ENCODE measurements at places on chromosomes 11 and 22.

- no peaks in the 10 kb centered on the region for H3K36me3 ChIP-seq
- H3K4me3 ChIP-seq = no peak overlapping the region
- H3K27ac ChIP-seq = no peak overlapping the region
Measured at GRCh38 chr22:21858025-21858764, 9.2 kb downstream of the MAPK1 start.

DNA sequence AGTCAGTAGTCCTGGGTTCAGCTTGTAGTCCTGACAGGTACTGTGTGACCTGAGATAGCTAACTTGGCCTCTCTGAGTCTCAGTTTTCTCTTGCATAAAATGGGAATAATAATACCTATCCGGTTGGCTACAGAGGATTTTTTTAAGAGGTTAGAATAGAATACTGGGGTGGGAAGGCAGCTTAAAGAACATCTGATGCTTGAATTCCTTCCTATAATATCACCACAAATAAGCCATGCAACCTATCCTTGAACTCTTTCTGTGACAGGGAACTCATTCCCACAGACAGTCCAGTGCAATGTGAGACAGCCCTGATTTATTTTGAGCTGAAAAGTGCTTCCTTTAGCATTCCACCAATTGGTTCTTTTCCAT lies 110.1 kb downstream of the CCDC81 start:
- DNase-seq = no peak
- no peaks in the 10 kb centered on the region for H3K27me3 ChIP-seq
- H3K27ac ChIP-seq = no peak overlapping the region
- no peaks in the 10 kb centered on the region for H3K4me1 ChIP-seq

DNA sequence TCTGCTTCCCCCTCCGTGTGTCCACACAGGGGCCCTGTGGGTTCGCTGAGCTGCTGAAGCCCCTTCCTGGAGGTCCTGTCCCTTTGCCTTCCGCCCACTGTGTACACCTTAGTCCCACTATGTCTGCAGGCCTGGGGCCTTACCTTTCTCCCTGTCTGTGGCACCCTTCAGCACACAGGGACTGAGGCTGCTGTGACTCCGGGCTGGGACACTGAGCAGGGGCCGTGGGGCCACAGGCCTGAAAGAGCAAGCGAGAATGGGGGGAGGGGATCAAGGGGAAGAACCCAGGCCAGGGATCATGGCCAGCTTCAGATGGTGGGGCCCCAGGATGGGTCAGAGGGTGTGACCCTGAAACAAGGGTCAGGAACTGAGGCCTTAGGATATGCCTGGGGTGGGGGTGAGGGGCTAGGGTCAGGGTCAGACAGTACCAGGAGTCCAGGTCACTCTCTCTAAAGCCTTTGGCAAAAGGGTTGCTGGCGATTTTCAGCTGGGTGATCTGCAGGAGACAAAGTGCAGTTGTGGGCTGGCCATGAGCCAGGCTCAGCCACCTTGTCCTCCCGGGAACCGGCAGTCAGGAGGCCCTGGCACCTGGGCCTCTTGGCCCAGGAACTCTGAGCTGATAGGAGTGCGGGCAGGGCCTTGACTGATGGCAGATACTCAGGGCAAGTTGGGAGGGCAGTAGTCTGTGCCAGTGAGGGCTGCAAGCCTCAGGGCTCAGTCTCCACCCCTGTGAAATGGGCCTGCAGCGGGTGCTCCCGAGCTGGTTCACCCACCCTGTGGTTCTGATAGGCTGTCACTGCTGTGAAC lies 2.6 kb upstream of the NUDT8 start:
- H3K4me3 ChIP-seq = no peak overlapping the region
- no peak overlapping the region for H3K27ac ChIP-seq
- H3K4me1 ChIP-seq = peaks cover 14% of the 10 kb centered on the region
- no peak for DNase-seq

DNA sequence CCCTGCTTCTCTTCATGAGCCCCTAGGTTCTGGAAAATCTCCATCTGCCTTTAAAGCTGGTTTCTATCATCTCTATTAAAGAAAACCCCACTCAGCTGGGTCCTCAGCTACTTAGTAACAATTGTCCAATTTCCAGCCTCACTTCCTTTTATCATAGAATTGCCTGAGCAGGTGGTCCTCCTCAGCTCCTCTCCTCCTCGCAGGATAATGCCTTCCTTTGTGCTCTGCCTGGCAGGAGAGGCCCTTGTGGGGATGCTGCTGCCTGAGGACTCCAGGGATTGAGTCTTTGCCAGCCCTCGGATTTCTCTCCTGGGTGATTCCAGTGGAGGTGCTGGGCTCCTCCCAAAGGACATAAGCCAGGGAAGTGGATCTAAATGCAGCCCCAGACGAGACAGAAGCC lies 448.3 kb downstream of the INSC start:
- H3K4me1 ChIP-seq = no peaks in the 10 kb centered on the region
- H3K27me3 ChIP-seq = no peaks in the 10 kb centered on the region
- no peak overlapping the region for H3K27ac ChIP-seq
- no peak overlapping the region for H3K4me3 ChIP-seq
- DNase-seq = no peak
- no peaks in the 10 kb centered on the region for H3K36me3 ChIP-seq

DNA sequence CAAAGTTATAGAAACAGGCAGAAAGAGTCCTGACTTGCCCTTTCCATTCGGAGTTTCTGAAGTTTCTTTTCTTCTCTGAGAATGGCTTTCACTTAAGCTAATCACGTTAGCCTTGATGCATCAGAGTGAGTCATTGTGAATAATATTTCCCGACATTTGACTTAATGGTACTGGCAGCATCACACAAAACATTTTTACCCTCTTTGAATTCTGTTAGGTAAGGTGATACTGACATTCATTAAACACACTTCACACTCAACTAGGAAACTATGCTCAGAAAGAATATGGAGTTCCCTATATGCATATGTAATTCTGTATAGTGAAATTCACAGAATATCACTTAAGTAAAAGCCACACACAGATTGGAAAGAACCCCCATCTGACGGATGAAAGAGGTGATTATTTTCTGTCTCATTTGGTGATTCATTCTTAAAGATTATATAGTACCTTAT lies 120.8 kb upstream of the ARHGAP20 start:
- H3K4me3 ChIP-seq = no peak overlapping the region
- H3K4me1 ChIP-seq = no peaks in the 10 kb centered on the region
- no peak overlapping the region for H3K27ac ChIP-seq
- no peaks in the 10 kb centered on the region for H3K36me3 ChIP-seq

DNA sequence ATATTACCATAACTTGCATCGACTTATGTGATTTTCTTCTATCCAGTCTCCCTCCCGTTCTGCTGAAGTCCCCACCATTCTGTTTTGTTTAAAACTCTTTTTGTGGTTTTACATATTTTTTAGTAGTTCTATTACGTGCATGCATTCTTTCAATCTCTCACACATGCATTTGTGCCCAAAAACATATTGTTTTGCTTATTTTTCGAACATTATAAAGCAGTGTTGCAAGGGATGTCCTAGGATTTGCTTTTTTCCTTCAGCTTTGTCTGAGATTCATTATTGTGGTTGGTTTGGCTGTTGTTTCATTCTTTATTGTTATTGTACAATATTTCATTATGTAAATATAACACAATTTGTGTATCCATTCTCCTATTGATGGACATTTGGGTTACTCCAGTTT lies 235.7 kb downstream of the DYNC2H1 start:
- H3K27ac ChIP-seq = no peak overlapping the region
- H3K4me3 ChIP-seq = no peak overlapping the region
- DNase-seq = no peak
- no peaks in the 10 kb centered on the region for H3K27me3 ChIP-seq
- no peaks in the 10 kb centered on the region for H3K36me3 ChIP-seq

DNA sequence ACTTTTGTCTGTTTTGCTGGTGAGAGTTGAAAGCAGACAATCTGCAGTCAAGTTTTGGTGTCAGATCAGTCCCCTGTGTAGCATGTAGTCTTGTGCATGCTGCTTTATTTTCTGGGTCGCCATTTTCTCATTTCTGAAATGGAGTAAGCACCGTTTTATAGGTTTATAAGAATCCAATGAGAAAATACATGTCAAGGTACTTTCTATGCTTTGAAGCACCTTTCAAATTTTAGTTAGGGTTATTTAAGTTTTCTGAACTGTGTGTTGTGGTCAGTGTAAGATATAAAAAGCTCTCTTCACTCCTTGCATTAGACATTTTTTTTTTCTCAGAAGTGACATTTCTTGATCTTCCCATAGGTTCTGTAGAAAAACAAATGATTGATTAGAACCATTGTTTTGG lies 283.2 kb downstream of the ETS1 start:
- DNase-seq = no peak
- H3K27me3 ChIP-seq = no peaks in the 10 kb centered on the region
- peaks cover 97% of the 10 kb centered on the region for H3K4me1 ChIP-seq

DNA sequence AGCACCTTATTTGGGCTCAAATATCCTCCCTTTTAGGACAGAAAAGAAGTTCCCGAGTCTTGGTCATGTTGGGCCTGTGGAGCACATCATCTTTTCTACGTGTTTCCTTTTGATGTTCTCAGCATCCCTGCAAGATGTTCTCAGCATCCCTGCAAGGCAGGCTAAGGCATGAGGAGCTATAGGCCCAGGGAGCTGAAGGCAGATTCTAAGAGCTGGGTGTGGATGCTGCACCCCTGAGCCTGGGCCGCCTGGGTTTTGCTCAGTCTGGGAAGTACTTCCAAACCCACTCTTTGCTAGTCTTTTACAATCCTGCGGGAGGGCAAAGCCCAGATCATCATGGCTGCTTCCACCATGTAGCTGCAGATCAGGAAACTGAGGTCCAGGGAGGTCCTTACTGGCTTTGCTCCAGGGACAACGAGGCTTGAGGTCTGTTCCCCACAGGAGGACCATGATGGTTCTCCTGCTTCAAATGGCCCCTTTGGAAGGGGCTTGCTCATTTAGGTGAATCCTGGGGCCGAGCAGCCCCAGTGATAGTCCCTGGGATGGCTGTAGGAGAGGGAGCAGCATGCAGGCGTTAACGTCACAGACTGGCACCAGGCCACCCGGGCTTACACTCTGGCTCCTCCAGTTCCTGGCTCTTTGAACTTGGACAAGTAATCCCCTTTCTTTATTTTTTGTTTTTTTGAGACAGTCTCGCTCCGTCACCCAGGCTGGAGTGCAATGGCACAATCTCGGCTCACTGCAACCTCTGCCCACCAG lies 10.6 kb downstream of the LRRC75B start:
- H3K27me3 ChIP-seq = no peaks in the 10 kb centered on the region
- H3K4me1 ChIP-seq = no peaks in the 10 kb centered on the region
- no peak for DNase-seq

- H3K27ac ChIP-seq = no peak overlapping the region
- H3K27me3 ChIP-seq = no peaks in the 10 kb centered on the region
- H3K4me3 ChIP-seq = no peak overlapping the region
- no peak for DNase-seq
- H3K36me3 ChIP-seq = no peaks in the 10 kb centered on the region
- no peaks in the 10 kb centered on the region for H3K4me1 ChIP-seq
Measured at GRCh38 chr11:34216706-34217105, 111.3 kb downstream of the NAT10 start.

DNA sequence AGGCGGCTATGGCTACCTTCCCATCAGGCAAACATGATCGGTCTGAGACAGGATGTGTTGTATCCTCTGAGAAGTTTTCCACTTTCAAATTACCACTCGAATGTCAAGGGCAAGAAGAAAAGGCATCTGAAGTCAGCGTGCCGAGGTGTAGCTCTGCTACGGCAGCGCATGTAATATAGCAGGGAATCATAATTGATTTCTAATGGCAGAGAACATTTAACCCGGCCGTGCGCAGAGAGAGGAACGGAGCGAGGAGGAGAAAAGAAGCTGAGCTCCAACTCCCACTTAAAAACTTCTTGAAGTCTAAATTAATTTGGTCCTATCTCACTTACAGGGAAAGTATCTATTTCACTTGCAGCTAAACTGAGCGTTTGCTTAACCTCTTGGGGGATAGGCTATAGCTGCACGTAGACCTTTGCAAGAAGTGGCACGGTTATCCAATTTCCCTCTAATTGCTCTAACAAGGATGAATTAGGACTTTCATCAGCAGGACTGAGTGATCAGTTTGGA lies 137.3 kb upstream of the KIRREL3 start:
- no peaks in the 10 kb centered on the region for H3K36me3 ChIP-seq
- H3K27me3 ChIP-seq = no peaks in the 10 kb centered on the region
- no peak for DNase-seq

GRCh38 chr11:45880772-45881570 lies 4.5 kb upstream of the MAPK8IP1 start:
- H3K27ac ChIP-seq = no peak overlapping the region
- H3K4me3 ChIP-seq = no peak overlapping the region
- H3K27me3 ChIP-seq = no peaks in the 10 kb centered on the region
- no peak for DNase-seq

GRCh38 chr11:126440276-126440675 lies 84.8 kb downstream of the ST3GAL4 start:
- H3K4me3 ChIP-seq = no peak overlapping the region
- H3K36me3 ChIP-seq = no peaks in the 10 kb centered on the region
- no peaks in the 10 kb centered on the region for H3K27me3 ChIP-seq
- no peak for DNase-seq
- peaks cover 3% of the 10 kb centered on the region for H3K4me1 ChIP-seq
- no peak overlapping the region for H3K27ac ChIP-seq

DNA sequence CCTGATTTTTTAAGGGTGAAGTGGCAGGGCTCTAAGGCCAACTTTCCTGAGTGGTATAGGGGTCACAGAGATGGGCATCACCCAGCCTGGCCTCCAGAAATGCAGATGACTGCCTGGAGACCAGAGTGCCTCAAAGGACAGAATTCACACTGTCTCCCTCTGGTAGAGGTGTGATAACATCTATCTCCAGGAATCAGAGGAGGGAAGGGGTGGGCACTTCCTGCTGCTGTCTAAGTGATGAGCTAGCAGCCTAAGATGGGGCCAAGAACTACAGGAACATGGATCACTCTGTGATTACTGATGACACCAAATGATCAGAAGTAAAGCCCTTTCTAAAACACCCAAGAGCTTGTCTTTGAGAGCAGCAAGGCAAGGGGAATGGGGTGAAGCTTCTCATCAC lies 61.9 kb downstream of the C11orf58 start:
- H3K4me1 ChIP-seq = peaks cover 16% of the 10 kb centered on the region
- DNase-seq = no peak
- H3K27me3 ChIP-seq = no peaks in the 10 kb centered on the region
- H3K36me3 ChIP-seq = no peaks in the 10 kb centered on the region

GRCh38 chr22:49464037-49464436 lies 363.6 kb downstream of the BRD1 start:
- no peaks in the 10 kb centered on the region for H3K27me3 ChIP-seq
- DNase-seq = no peak
- H3K27ac ChIP-seq = no peak overlapping the region
- H3K4me1 ChIP-seq = no peaks in the 10 kb centered on the region
- no peak overlapping the region for H3K4me3 ChIP-seq

DNA sequence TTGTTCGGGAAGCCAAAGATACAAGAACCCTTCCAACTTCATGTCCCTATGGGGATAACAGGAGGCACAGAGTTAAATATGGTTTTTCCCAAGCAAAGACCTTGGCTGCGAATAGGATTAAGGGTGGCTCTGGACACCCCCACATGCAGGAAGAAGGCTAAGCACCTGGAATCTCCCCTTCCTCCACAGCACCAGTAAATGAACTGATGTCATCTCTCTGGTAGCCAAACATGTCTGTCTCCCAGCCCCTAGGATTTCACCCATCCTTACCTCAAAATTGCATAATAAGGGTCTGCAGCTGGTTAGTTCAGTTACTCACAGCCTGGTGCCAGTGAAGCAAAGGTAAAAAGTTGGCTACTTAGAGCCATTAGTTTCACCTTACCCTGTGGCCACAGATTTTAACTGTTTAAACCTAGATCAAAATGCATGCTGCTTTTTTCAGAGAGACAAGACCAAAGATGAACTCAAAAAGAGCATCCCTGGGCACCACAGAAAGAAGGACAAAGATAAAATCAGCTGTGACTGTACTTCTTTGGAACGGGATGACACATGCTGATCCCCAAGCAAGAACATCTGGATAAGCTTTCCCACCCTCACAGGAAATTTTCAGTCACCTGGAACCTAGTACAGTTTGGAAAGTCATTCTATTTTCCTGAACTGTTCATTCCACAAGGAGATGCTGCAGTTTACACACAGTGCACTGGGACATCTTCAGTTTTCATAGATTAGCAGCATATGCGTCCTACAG lies 77.2 kb upstream of the AKIP1 start:
- no peaks in the 10 kb centered on the region for H3K27me3 ChIP-seq
- H3K27ac ChIP-seq = no peak overlapping the region
- H3K4me3 ChIP-seq = no peak overlapping the region
- H3K36me3 ChIP-seq = no peaks in the 10 kb centered on the region
